ENCODE measurements at places on chromosomes 5 and 9.

- no peak for DNase-seq
Observed at GRCh38 chr5:65468633-65469032, 13.1 kb downstream of the ADAMTS6 start.

- no peak for DNase-seq
Observed at GRCh38 chr5:42494414-42494813, 71.2 kb downstream of the GHR start.

GRCh38 chr9:106883626-106884190 is 20.7 kb downstream of the ZNF462 start:
- no peak for DNase-seq

DNA sequence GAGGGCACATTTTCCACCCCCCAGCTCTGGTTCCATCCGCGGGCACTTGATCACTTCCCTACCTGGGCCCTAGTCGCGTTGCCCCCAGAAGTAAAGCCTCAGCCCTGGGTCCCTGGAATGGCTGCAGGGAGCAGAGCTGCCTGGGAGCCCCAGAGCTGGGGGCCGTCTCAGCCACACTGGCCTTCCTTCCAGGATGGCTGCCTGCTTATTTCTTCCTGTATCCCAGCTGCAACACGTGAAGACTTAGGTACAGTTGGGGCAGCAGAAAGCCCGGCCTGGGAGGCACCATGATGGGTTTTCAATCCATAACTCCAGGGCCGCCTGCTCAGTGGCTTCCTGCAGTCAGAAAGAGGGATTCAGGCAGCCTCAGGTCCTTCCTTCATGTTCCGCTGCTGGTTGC is 232.3 kb downstream of the IRX2 start:
- no peak for DNase-seq

DNA sequence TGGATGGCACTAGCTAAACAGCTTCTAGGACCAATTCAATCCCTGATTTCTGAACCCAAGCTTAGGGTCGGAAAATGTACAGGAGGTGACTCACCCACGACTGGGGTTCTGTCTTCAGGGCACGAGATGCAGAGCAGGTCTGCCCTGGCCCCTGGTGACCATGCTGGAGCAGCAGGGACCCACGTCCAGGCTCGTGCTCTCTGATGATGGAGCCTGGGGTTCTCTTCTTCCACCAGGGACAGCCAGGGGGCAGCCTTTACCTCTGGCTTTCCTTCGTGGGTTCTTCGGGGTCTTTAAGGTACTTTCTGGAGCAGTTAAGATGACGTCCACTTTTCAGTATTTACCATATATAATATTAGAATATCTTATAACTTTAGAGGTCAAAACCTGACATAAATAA is 2.1 kb downstream of the CFAP77 start:
- DNase-seq, result no peak

GRCh38 chr5:72380492-72381274 is 60.5 kb downstream of the PTCD2 start:
- no peak for DNase-seq

DNA sequence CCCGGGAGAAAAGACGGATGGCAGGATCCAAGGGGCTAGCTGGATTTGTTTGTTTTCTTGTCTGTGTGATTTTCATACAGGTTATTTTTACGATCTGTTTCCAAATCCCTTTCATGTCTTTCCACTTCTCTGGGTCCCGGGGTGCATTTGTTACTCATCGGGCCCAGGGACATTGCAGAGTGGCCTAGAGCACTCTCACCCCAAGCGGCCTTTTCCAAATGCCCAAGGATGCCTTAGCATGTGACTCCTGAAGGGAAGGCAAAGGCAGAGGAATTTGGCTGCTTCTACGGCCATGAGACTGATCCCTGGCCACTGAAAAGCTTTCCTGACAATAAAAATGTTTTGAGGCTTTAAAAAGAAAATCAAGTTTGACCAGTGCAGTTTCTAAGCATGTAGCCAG is 94.2 kb downstream of the SYK start:
- no peak for DNase-seq

DNA sequence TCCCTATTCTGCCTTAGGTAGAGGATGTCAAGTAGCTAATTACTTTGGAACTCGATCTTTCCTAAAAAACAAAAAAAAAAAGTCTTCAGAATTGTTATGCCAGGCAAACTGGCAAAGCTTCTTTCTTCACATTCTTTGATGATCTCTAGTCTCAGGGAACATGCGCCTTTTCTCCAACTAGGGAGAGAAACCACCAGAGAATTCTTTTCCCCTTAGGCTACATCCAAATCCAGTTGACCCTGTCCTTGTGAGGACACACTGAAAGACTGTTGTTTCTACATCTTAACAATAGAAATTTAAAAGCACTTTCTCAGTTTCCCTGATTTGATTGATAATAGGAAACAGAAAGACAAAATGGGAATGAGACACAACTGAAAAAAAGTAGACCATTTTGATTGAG is 94.7 kb upstream of the ITGA2 start:
- no peak for DNase-seq

DNA sequence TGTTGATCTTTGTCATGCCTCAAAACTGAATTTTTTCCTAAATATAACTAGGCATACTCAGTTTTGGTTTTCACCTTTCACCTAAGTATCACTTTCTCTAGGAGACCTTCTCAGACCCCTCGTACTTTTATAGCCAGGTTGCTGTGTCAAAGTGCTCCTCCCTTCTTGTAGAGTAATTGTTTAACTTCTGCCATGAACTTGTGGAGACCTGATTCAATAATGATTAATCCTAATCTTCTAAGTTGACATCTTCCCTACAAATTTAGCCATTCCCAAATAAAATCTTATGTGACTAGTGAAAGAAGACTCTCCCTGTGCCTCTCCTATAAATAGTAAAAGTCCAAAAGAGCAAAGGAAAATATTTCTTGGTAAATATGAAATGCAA is 159.8 kb downstream of the SPATA31D1 start:
- DNase-seq, result no peak

GRCh38 chr5:30765227-30765626 is 428.3 kb upstream of the CDH6 start:
- no peak for DNase-seq

DNA sequence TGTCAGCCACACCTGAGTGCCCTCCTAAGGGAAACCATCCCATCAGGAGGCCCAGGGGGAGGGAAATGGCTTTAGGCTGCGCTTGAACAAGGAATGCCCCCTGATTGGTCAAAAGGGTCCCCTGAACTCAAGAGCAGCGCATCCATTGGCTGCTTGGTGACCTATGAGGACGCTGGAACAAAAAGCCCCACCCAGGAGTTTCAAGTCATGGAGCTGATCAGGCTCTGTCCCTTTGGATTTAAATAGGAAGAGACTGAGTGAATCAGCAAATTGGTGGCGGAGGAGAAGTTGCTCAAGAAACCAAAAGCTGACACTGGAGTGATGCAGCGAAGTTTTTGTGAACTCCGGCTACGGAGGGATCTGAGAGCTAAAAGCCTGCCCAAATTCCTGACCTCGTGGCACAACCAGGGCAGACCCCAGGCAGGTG is 66.7 kb downstream of the SMIM23 start:
- no peak for DNase-seq

DNA sequence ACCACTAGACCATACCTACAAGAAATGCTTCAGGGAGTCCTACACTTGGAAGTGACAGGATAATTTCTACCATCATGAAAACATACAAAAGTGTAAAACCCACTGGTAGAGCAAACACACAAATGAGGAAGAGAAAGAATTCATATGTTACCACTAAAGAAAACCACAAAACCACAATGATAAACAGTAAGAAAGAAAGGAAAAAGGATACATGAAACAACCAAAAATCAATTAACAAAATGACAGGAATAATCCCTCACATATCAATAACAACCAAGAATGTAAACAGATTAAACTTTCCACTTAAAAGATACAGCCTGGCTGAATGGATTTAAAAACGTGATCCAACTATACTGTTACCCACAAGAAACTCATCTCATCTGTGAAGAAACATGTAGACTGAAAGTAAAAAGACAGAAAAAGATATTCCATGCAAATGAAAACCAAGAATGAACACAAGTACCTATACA is 83.4 kb downstream of the LPAR1 start:
- no peak for DNase-seq

- peak; percentile 61 for DNase-seq
Observed at GRCh38 chr9:127899128-127899943, at the start of gene ST6GALNAC6. Gene ST6GALNAC6, minus strand, starts transcription at chr9:127899603. Its CDS starts 1,622 bp downstream, at chr9:127897981.

DNA sequence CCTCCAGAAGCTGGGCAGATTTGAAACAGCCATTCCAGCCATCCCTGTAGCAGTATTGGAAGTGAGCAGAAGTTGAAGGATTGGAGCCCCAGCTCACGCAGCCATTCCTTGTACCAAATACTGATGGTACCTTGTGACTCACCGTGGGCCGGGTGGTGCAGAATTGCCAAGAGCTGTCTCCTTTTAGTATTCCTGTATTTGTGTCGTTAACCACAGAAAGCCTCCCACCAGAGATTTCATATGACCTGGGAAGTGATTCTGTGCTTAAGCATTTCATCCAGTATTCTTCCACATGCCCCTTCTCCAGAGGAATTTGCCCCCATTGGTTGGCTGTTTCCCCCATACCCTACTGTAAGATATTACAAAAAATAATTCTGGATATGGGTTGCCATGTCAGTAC is 17.7 kb upstream of the TLX3 start:
- no peak for DNase-seq

DNA sequence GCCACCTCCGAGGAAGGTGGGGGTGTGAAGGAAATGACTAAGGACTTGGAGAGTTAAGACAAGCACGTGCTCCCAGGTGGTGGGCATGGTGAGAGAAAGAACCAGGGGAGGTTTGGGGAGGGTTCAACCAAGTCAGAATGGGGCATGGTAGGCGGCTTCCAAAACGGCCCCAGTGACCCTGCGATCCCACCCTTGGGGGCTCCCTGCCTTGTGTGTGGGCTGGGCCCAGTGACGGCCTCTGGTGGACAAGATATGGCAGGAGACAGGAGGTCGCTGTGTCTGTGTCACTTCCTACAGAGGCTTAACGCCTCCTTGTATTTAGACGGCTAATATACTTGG is 51.3 kb upstream of the IRX4 start:
- no peak for DNase-seq

DNA sequence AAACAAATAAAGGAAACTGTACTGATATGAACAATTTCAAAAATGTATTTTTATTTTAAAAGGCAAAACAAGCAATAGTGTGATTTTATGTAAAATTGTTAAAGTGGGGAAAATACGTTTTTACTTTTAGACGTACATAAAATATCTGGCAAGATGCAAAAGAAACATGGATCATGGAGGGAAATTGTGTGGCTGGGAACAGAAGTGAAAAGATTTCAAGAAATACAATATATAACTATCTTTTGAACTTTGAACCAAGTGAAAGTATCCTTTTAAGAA is 1.5 kb upstream of the ZNF367 start:
- DNase-seq, result no peak

Measured in activated gamma-delta T cell (primary cell).